Lung microvascular endothelial cell (primary cell): ENCODE measurements at places on chromosomes 6 and 20.

GRCh38 chr20:1062334-1063010 lies 55.9 kb upstream of the PSMF1 start:
- no peak for DNase-seq

DNA sequence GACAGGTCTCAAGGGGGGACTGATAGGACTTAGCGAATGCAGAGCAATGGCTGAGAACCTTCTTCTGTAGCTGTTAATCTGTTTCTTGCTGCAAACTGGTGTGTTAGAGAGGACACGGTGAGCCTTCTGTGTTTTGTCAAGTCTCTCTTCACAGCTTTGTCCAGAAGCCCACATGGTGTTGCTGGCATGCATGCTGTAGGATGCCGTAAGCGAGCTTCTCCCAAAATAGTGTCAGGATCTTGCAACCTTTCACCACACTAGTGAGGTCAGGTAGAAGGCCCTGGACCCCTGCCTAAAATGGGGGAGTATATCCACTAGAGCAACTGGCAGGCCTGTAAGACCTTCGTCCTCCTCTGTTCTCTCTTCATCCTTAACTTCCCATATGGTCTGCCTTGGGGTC lies 51.9 kb upstream of the GLP1R start:
- no peak for DNase-seq

GRCh38 chr6:146095481-146095880 lies 66.6 kb downstream of the GRM1 start:
- DNase-seq, result no peak

- DNase-seq, result peak; percentile 46
Observed at GRCh38 chr20:19945732-19946670, 71.2 kb upstream of the NAA20 start.

GRCh38 chr6:151716526-151716932 lies 91.0 kb upstream of the ESR1 start:
- DNase-seq, result peak; percentile 12

DNA sequence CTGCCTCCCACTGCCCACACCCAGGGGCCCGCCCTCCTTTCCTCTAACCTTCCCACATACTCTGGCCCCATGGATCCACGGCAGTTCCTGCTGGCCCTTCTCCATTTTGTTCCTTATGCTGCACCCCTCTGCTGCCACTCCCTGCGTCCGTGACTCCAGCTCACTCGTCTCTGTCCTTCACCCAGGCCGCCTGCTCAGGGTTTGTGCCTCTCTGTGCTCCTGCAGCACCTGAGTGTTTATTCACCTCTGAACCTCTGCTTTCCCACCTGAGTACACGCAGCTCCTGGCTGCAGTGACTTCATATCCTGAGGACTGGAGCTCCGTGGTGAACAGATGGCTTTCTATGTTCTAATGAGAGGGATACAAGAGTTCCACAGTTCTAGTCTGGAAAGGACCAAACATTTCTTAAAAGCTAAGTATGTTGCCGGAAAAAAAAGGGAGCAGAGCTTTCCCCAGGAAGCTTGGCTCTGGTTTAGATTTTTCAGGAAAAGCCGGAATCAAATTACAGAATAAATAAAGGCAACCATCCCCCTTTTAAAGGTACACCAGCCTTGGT lies 1.5 kb upstream of the GNRH2 start:
- DNase-seq, result peak; percentile 19

DNA sequence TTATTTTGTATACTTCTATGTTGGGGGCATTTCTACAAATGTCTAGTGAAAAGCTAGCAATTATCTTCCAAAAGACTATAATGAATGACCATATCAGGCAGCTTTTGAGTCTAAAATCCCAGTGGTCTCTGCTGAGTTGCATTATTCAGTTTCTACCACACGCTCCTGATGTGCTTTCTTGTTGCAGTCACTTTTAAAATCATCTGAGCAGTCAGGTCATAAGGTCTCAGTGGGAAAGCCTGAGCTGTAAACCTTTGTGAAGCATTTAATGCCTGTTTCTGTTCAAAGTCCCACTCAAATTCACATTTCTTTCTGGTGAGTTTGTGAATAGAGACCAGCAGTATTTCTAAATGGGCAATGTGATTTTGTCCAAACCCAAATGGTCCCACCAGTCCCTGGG lies 1681.5 kb downstream of the HACE1 start:
- DNase-seq, result no peak

GRCh38 chr6:6631534-6632276 lies 43.2 kb downstream of the LY86 start:
- no peak for DNase-seq

- peak; percentile 36 for DNase-seq
Observed at GRCh38 chr6:1552296-1552761, 57.4 kb upstream of the FOXC1 start.

DNA sequence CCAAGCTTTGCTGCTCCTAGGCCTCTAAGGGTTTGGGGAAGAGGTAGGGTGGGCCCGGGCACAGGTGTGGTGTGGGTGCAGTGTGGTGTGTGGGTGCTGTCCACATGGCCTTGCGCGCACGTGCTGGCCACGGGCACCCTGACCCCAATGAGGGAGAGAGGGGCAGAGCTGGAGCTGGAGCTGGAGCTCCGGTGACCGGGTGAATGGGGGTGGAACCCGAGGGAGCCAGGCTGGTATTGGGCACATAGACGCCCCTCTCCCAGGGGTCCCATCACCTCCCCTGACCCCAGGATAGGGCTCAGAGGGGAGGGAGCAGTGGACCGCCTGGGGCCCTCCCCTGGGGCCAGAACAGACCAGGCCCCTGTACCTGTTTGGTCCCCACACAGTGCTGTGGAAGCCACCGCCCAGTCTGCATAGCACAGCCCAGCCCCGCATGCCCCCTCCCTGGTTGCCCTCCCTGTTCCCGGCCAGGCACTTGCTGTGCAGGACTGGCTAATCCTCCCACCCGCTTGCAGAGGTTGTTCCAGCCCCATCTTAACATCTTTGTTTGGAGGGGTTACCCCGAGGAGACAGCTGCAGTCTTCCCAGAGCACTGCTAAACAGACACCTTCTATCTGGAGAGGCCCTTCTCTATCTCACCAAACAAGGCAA lies 984 bp downstream of the ADAM33 start:
- no peak for DNase-seq

- no peak for DNase-seq
Observed at GRCh38 chr20:63808964-63809674, 21.9 kb downstream of the ZBTB46 start.

- no peak for DNase-seq
Observed at GRCh38 chr20:39358052-39358451, 395.9 kb downstream of the DHX35 start.

DNA sequence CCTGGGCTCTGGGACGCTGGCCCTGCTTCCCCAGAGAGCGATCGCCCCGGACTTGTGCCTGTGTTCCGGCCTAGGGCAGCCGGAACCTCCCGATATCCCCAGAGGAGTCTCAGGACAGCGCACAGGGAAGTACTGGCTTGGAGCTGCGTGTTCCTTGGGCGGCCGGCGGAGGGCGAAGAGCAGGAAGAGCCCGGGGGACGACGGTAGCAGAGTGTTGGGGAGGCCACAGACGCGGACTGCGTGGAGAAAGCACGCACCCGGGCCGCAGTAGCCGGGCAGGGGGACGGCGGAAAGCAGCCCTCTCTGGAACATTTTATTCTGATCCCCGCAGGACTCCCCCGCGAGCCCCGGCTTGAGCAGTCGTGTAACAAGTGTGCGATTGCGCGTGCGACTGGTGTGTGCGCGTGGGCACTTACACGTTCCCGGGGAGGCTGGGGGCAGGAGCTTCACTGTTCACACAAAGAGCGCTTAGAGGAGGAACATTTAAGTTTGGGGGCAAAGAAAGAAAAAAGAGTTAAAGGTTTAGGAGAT lies 36.1 kb downstream of the NCR2 start:
- DNase-seq, result no peak

DNA sequence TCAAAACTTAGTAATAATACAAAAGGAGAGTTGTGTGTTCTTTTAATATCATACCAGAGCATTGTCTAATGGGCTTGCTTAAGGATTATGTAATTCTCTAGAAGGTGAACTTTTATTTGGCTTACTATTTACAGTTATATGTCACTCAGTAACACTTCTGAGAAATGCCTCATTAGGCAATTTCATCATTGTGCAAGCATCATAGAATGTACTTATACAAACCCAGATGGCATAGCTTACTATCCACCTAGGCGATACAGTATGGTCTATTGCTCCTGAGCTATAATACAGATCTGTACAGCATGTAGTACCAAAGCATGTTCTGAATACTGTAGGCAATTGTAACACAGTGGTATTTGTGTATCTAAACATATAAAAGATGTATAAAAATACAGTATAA lies 340.1 kb downstream of the PHF3 start:
- DNase-seq, result no peak

DNA sequence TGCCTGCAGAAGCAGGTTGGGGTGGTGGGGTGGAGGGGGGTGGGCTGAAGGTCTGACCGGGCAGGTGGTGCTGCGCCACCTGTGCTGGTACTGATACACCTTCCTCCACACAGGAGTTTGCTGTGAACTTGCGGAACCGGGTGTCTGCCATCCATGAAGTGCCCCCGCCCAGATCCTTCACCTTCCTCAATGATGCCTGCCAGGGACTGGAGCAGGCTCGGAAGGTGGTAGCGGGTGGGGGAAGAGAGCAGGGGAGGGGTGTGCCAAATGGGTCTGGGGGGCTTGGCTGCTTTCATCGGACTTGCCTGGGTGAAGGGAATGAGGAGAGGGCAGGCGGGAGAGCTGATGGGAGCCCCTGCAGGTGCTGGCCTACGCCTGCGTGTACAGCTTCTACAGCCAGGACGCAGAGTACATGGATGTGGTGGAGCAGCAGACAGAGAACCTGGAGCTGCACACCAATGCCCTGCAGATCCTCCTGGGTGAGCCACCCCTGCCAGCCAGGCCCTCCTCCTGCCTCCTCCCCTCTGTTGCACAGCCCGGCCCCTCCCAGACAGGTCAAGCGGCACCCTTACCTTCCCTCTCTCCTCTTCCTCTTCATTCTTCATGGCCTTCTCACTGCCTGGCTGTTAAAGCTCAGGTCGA lies 6.7 kb downstream of the DNPH1 start:
- DNase-seq, result no peak

GRCh38 chr6:88532241-88532860 lies 366.2 kb upstream of the CNR1 start:
- no peak for DNase-seq

DNA sequence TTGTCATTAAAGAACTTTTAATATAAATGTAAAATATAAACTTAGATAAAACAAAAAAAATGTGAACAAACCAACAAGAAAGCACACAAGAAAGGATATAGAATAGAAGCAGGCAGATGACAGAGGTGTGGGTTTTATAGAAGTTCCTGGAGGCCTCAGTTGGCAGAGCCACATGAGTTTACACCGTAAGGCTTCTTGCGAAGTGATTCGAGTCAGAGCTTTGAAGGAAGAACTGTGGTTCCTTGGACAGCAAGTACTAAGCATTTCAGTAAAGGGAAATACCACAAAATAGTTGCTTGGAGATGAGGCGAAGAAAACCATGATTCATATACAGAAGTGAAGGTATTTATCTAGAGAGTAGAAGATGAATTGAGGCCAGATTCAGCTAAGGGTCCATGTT lies 207.9 kb upstream of the EYA4 start:
- DNase-seq, result no peak

DNA sequence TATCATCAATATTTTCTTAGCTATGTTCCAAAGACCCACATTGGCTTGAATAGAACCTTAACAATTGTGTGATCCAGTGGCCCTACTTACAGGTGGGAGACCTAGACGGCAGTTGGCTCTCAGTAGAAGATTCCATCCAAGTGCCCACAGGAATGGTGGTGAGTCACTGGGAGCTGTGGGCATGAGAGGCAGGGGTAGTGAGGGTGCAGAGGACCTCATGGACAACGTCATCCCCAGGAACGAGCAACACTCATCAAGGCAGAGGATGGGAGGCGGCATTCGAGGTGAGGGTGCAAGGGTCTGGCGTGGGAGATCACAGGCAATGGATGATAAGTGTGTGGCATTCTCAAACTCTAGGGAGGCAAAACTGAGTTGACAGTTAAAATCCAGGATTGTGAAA lies 17.5 kb upstream of the SPO11 start:
- DNase-seq, result no peak

DNA sequence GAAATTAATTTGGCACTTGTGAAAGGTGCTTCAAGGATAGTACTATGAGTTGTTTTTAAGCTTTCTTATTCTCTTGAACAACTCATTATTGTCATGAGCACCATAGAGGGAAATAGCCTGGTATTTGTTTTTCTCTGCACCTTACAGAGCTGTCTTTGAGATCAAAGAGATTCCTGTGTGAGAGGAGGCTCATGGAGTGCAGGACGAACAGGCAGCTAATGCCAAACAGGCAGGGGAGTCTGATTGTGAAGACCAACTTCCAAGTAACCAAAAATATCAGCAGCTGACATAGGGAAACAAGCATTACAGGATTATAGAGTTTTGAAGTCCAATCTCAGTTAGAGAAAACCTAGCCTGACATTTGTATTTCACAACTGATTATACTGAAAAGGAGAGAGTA lies 110.6 kb upstream of the TENT5A start:
- no peak for DNase-seq

GRCh38 chr6:150632785-150633485 lies 33.2 kb downstream of the PLEKHG1 start:
- no peak for DNase-seq

DNA sequence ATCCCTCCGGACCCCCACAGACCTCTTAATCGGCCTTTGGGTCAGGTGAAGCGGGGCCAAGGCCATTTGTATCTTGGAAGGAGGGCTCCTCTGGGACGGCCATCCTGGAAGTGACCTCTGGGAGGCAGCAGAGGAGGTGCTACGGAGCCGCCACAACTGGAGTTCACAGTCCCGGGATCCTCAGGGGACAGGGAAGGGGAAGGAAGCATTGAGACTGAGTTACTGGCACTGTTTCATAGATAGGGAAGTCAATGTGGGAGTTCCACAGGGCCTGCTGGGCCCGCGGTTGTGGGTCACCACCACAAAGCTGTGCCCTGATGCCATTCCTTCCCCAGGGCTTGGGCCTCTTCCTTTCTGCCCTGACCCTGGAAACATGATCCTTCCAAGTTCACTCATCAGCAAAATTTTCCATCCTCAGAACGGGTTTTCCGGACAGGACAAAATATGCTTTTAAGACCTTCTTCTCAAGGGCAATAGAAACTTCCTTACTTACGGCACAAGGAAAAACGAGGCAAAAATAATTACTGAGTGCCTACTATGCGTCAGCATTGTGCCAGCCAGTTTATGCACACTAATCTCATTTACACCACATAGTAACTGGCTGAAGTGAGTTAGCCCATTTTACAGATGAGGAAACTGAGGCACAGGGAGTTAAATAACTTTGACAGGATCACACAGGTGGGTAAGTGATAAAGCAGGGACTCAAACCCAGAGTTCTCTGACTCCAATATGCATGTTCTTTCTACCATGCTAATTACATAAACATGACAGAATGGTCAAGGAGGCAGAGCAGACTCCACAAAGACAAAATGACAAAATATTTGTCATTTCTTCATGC lies 143.8 kb downstream of the UNC5CL start:
- DNase-seq, result peak; percentile 69

GRCh38 chr20:17872434-17872833 lies 96.2 kb downstream of the SNX5 start:
- DNase-seq, result no peak

GRCh38 chr6:139882977-139883728 lies 508.7 kb upstream of the CITED2 start:
- DNase-seq, result peak; percentile 60
